Aorta (tissue), 5 donors: ENCODE measurements at places on chromosomes 2 and 18. TPM values are rescaled to one million over a fixed set of nuclear protein-coding genes. Genes with fewer than 3 reads are reported as not detected.

The HOXD3 gene
- total RNA-seq = 13.4 TPM

The CCDC68 gene
- 8.3 TPM for total RNA-seq

The PDE11A gene
- 0.78 TPM for total RNA-seq

The TMEM87B gene
- 28.3 TPM for total RNA-seq

The SOCS6 gene
- total RNA-seq = 22.8 TPM

The FBXO41 gene
- 3.3 TPM for total RNA-seq

The GALNT14 gene
- 1.7 TPM for total RNA-seq

The NOL4 gene
- 0.62 TPM for total RNA-seq

The CYTIP gene
- 21.1 TPM for total RNA-seq

The IL1RL1 gene
- total RNA-seq = 8.1 TPM

The KIAA2012 gene
- not detected for total RNA-seq

The LYG2 gene
- not detected for total RNA-seq

The IL36B gene
- not detected for total RNA-seq

The POTEC gene
- not detected for total RNA-seq

The SERPINB13 gene
- total RNA-seq = not detected

The ANKRD62 gene
- not detected for total RNA-seq

The IKZF2 gene
- total RNA-seq = 17.1 TPM

The TMEM17 gene
- 1.1 TPM for total RNA-seq

The PRSS56 gene
- not detected for total RNA-seq

The GREB1 gene
- total RNA-seq = 7.2 TPM

The IL36G gene
- total RNA-seq = not detected

The RUFY4 gene
- 0.45 TPM for total RNA-seq

The THSD7B gene
- total RNA-seq = 1.8 TPM

The CIB4 gene
- total RNA-seq = not detected

The SCTR gene
- not detected for total RNA-seq

The SPATA3 gene
- total RNA-seq = not detected

The KIF1A gene
- total RNA-seq = 0.72 TPM

The RIT2 gene
- not detected for total RNA-seq

The CYP1B1 gene
- total RNA-seq = 114 TPM

The IL37 gene
- not detected for total RNA-seq

The GKN2 gene
- total RNA-seq = not detected
